ENCODE measurements at places on chromosomes 3 and 15.

GRCh38 chr3:19934098-19934566 is at the start of gene EFHB:
Gene EFHB (minus strand): TSS chr3:19934217. CDS start chr3:19934018, 199 bp downstream.
- DNase-seq: no peak

GRCh38 chr15:90683876-90684275 is 33.3 kb upstream of the BLM start:
- DNase-seq: no peak

DNA sequence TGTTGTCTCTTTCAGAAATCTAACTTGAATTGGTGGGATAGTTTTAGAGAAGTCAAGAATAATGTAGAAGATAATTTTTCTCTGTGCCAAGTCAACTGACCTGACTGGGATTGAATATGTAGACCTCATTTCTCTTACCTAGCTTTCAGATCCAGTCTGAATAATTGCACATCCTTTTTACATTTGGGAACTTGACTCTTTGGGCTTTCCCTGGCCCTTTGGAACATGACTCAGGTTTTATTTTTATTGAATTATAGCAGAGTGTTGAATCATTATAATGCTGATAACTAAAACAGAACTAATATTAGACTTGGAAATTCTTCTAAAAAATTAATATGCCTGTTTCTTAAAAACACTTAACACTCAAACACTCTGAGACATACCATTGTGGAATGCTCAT is 76.5 kb downstream of the PFN2 start:
- no peak for DNase-seq

DNA sequence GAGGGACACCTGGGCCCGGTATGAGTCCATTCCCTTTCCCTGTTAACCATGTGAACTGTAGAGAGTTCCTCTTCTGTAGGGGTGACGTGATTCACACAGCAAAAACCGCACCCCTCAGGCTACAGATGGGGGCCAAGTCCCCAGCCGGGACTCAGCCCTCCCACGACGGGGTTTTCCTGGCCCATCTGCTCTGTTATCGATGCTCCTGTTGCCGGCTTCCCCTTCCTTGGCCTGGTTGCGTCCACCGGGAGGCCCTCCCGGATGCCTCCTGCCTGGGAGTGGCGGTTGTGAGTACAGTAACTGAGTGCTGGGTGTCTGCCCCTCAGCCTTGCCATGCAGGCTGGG is 817 bp upstream of the PLXNA1 start:
- DNase-seq: no peak

GRCh38 chr3:69901802-69902201 is 97.7 kb upstream of the SAMMSON start:
- no peak for DNase-seq

GRCh38 chr3:48478626-48479555 is 25.1 kb downstream of the SHISA5 start:
- DNase-seq: no peak

DNA sequence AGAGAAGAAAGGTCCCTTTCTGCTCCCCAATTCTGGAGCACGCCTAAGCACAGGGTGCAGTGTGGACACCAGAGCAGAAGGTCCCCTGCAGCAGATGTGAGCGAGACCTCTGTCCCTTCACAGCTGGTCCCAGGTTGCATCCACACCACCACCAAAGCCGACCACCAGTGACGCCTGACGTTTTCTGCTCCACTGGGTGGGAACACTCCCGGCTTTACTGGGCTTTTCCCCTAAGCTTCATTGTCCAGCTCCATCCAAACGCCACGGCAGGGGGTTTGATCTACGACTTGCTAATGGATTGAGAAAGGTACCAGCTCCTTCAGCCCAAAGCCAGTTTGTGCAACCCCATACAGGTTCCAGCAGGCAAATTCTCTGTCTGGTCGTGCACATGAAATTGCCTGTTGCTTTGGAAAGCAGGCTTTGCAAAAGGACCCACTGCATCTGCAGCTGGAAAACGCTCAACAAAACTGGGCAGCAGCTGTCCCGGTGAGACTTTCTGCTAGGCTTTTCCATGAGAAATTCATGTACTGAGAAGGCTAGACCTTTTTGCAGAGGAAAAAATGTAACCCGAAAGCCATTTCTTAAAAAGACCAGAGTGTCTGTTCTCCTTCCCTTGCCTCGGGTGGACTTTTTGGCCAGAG is 31.1 kb downstream of the ADAMTS17 start:
- no peak for DNase-seq

GRCh38 chr3:48784426-48785120 is 63.1 kb downstream of the PRKAR2A start:
- no peak for DNase-seq

DNA sequence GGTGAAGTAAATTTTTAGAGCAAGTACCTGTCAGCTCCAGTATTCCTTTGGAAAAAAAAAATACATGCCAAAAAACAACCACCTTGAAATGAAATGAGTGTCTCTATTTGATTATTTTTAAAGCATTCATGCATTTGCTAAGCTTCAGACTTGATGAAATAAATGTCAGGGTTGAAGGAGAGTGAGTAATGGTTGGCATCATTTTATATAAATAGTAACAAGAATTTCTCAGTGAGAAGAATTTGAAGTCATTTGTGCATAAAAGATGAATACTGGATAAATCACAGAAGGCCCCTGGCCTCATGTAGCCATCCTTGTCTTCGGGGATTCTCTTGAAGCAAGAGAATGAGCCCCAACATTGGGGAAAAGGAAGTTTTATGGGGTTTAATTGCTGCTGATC is 318.4 kb downstream of the LPP start:
- DNase-seq: no peak
